ENCODE measurements at places on chromosomes 2 and 18. TPM values are rescaled to one million over a fixed set of nuclear protein-coding genes. Genes with fewer than 3 reads are reported as not detected.

The IGFBP5 gene
- total RNA-seq: 1,041 TPM

The VAMP5 gene
- 42.5 TPM for total RNA-seq

The SERPINB11 gene
- 8.6 TPM for total RNA-seq

The OXER1 gene
- total RNA-seq: 1.2 TPM

The OTX1 gene
- total RNA-seq: not detected

The SULT1C4 gene
- total RNA-seq: 8.8 TPM

The ZAP70 gene
- total RNA-seq: 16.7 TPM

The PLB1 gene
- total RNA-seq: 2.5 TPM

The HRH4 gene
- not detected for total RNA-seq

The BCL2 gene
- total RNA-seq: 18.7 TPM

The GCG gene
- total RNA-seq: not detected

The SERPINB13 gene
- 131 TPM for total RNA-seq

GRCh38 chr18:7466190-7466589, 100.9 kb upstream of the PTPRM start:
- DNase-seq: no peak

- no peak for DNase-seq
Measured at GRCh38 chr2:127405255-127405610, 13.0 kb upstream of the PROC start.

GRCh38 chr2:220811952-220812570, 760.0 kb downstream of the EPHA4 start:
- DNase-seq: no peak

DNA sequence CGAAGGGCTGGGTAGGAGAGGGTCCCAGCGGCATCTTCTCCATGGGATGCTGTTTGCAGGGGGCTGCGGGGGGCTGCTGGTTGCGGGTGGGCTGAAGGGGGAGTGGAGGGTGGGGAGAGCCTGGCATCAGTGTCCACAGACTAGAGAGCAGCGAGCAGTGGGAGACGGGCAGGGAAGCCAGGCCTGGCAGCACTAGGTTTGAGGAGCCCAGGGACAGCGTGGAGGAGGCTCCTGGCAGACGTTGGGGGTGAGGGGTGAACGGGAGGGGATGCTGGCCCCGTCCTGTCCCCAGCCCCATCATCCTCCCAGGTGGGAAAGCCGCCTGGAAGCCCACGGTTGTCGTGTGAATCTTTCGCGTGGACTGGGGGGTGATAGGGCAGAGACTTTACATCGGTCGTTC, 48.2 kb upstream of the TFCP2L1 start:
- DNase-seq: no peak

- DNase-seq: peak; percentile 84
Measured at GRCh38 chr2:236661061-236661761, 91.6 kb downstream of the ACKR3 start.

- peak; percentile 40 for DNase-seq
Measured at GRCh38 chr2:119480718-119481142, 43.6 kb downstream of the SCTR start.

DNA sequence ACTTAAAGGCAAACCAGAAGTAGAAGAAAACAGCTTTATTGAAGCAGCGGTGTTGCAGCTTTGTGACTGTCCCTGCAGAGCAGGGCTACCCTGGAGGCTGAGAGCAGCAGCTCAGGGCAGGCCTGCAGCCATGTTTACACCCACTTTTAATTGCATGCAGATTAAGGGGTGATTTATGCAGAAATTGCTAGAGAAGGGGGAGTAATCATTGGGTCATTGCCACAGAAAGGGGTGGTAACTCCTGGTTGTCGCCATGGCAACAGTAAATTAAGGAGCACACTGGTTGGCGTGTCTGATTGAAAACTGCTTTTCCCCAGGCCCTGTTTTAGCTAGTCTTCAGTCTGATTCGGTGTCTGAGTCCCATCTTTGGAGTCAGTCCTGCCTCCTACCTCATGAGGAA, 195.4 kb upstream of the HDAC4 start:
- DNase-seq: no peak

DNA sequence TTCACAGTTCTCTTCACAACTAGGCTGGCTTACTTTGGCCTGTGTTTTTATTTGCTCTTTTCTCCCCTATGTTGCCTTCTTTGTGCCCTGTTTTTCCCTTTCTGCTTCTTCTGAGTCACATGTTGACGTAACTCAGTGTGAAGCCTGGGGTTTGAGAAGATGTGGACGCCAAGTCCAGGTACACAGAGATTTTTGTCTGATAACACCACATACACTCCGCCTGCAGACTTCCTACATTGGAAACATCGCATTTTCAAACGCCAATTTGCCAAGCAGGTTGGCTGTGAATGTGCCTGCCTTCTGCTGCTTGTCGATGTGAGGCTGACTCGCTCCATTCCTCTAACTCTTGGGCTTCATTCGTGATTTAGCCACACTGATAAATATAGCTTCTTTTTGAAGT, 62.6 kb upstream of the FN1 start:
- no peak for DNase-seq

DNA sequence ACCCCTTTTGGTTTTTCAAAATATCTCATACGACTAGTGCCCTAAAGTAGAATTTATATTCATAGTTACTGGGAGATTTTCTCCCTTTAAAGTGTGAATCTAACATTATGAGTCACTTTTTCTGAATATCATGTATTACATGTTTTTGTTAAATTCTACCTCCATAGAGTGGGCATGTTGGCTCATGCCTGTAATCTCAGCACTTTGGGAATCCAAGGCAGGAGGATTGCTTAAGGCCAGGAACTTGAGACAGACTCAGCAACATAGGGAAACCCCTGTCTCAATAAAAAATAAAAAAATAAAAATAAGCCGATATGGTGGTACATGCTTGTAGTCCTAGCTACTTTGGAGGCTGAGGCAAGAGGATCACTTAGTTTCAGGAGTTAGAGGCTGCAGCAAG, 45.3 kb upstream of the UNC80 start:
- no peak for DNase-seq

DNA sequence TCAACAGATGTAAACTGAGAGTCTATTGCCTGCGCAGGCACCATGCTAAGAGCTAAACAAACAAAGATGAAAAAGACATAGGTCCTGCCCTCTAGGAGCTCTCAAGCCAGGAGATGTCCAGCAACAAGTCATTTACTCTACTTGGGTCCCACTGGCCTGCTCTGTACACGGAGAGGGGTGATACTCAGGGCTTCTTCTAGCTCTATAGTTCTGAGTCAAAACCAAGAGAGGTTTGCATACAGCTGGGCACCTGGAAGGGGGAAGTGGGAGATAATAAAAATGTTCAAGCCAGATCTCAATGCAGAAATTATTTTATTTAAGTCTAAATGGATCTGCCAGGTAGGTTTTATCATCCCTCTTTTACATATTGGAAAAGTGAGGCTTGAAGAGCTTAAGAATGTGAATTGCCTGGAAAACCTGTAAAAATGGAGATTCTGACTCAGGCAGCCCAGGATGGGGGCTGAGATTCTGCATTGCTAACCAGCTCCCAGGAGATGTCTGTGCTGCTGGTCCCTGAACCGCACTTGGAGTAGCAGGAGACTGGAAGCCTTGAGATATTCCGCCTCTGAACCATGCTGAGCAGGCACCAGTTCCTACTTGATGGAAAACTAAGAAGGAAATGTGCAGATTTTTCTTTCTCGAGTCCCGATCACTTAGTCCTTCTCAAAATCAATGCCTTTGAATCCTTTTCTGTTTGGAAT, 201.1 kb downstream of the PRKCE start:
- no peak for DNase-seq

DNA sequence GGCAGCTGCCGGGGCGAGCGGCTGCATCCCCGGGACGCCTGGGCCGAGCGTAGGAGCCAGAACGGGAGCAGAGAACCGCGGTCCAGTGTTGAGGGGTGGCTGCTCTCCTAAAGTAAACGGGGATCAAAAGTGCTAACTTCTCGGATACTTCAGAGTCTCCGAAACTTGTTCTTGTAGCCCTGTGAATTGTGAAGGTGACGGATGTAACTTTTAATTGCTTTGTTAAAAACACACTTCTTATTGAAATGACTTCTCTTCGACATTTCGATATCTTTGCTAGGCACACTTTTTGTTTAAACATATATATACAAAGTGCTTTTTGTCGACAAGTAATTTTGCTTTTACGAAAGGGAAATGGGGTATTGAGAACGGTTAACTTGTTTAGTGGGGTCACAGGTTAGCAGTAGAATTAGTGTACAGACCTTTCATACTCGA, 540 bp downstream of the ATP9B start:
- DNase-seq: no peak

- no peak for DNase-seq
Measured at GRCh38 chr18:70781860-70782453, 493.1 kb downstream of the SOCS6 start.

GRCh38 chr2:71078624-71079023, 10.2 kb downstream of the NAGK start:
- no peak for DNase-seq

- no peak for DNase-seq
Measured at GRCh38 chr18:9066358-9066757, 36.1 kb upstream of the NDUFV2 start.

DNA sequence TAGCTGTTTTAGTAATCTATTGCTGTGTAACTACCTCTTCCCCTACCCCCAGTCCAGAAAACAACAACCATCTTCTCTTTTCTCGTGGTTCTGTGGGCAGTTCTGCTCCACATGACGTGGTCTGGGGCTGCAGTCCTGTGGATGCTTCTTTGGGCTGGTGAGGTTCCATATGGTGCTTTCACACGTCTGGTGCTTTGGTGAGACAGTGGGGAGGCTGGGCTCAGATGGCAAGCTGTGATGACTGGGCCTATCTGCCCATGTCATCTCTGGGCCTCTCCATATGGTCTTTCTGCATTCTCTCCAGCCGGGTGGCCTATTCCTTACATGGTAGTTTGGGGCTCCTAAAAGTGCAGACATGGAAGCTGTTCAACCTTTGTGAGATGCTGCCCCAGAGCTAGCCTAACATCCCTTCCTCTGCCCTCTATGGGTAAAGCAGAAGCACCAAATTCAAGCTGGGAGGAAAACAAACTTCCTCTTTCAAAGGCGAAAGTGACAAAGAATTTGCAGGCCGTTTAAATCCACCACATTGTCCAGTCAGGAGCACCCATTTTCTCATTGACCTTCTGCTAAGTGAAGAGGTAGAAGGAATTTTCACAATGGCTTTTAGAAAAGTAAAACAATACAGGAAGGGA, 68.3 kb upstream of the IL1R1 start:
- no peak for DNase-seq

GRCh38 chr2:191190861-191191552, 40.2 kb upstream of the STAT4 start:
- peak; percentile 52 for DNase-seq

- no peak for DNase-seq
Measured at GRCh38 chr2:101241158-101241557, 11.5 kb upstream of the CNOT11 start.

GRCh38 chr18:29496152-29496680, 1319.3 kb upstream of the CDH2 start:
- no peak for DNase-seq

DNA sequence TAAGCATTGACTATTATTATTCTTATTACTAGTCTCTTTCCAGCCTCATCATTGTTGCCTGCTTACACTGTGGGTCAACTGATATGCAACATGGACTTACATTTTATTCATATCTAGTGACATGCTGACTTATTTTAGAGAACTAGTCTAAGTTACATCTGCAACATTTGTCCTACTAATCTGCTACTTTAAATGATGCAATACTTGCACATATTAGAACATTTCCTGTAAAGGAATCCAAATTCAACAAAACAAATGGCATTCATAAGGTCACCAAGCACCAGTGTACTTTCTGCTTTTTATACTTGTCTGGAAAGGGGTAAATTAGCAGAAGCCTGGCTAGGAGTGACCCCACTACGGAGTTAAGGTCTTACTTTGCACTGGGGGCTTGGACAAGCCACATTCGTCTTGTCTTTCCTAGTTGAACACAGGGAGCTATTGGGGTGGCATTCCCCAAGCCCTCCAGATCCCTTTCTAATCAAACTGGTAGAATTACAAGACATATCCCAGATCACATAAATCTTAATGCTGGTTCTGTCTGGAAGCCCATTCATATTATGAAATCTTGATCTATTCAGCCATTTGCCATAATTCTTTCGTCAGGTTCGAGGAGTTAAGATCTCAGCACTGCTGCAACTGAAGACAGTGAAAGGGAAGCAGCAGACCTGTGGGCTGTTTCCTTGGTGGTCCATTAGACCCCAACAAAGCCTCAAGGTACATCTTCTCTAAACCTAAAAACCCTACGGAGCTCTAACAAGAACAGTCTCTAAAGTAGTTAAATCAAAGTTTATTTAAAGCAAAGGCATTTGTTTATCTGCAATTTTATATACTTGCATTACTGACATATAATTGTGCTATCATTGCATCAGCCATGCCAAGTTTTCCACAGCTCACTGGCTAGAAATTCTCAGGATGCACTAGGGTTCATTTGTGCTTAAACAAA, 49.9 kb upstream of the RTN4 start:
- DNase-seq: no peak

- DNase-seq: no peak
Measured at GRCh38 chr2:215540658-215541057, 104.8 kb upstream of the FN1 start.

DNA sequence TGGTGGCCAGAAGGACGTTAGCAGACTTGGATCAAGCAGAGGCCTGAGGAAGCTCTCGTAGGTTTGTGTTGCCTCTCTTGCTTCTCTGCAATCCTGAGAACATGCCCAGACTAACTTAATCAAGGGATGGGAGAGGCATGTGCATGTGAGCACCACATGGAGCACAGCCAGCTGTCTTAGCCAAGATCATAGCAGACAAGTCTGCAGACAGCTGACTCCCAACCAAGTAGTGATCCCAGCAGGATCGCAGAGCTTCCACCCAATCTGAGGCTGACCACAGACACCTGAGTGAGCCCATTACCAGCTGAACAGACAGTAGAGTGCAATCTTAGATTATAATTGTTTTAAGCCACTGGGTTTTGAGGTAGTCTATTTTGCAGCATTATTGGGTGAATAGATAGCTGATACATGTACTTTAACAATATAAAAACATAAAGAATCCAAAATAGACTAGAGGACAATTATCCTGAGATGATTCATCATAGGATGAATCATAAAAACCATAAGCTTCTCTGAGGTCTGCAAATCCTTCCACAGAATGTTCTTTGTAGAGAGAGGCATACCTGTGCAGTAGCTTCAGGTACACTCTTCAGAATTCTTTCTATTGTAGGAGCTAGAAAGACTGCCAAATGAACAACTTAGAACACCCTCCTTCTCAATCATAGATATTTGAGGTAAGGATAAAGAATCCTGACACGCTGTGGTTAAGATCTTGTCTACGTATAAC, 25.2 kb upstream of the FAM110C start:
- DNase-seq: no peak

GRCh38 chr2:207133820-207134519, 31.8 kb downstream of the KLF7 start:
- peak; percentile 94 for DNase-seq

Measured in vagina (tissue), 2 donors.